Endodermal cell (in vitro differentiated cells): ENCODE measurements at places on chromosomes 1 and 21. TPM values are rescaled to one million over a fixed set of nuclear protein-coding genes. Genes with fewer than 3 reads are reported as not detected.

Gene LCE2B
- not detected in 2 replicates for total RNA-seq

DNA sequence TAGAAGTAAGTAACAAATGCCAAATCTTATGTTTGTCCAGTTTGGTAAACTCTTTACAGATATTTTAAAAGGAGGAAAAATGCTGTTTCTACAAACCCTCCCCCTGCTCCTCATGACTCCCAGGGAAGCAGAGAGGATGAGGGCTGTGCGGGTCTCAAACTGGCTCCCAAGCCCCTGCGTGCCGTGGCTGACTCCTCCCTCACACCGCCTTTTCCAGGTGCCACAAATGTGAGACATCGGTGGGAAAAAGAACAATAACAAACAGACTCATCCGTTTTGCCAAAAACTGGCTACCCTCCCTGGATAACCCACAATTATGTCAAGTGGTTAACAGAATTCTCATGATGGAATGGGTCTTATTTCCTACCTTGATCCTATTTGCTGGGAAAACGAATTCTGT is 594.6 kb downstream of the PTPRU start:
- no peaks in the 10 kb centered on the region for H3K27me3 ChIP-seq
- H3K4me3 ChIP-seq = no peak overlapping the region
- no peaks in the 10 kb centered on the region for H3K36me3 ChIP-seq
- no peak overlapping the region for H3K27ac ChIP-seq

- no peak for DNase-seq
- H3K27ac ChIP-seq = no peak overlapping the region
- no peaks in the 10 kb centered on the region for H3K27me3 ChIP-seq
- H3K4me3 ChIP-seq = no peak overlapping the region
Measured at GRCh38 chr1:164141797-164142196, 417.2 kb upstream of the PBX1 start.

GRCh38 chr1:167503626-167504466 is 14.5 kb downstream of the CD247 start:
- no peaks in the 10 kb centered on the region for H3K27me3 ChIP-seq
- H3K4me1 ChIP-seq = no peaks in the 10 kb centered on the region
- peak; percentile 50 for DNase-seq
- H3K4me3 ChIP-seq = no peak overlapping the region

- no peak for DNase-seq
- no peaks in the 10 kb centered on the region for H3K4me1 ChIP-seq
- H3K4me3 ChIP-seq = no peak overlapping the region
- no peaks in the 10 kb centered on the region for H3K27me3 ChIP-seq
- H3K27ac ChIP-seq = no peak overlapping the region
Measured at GRCh38 chr1:51551081-51551480, 32.0 kb upstream of the EPS15 start.
